ENCODE measurements at places on chromosomes 2 and 18.

- DNase-seq, result no peak
Observed at GRCh38 chr2:200247494-200247893, 59.0 kb upstream of the SPATS2L start.

GRCh38 chr2:78977661-78978145, 47.8 kb upstream of the REG3G start:
- no peak for DNase-seq

GRCh38 chr2:206801418-206802189, 36.2 kb downstream of the FASTKD2 start:
- no peak for DNase-seq

GRCh38 chr2:39114771-39115170, 6.1 kb downstream of the SOS1 start:
- DNase-seq, result no peak

DNA sequence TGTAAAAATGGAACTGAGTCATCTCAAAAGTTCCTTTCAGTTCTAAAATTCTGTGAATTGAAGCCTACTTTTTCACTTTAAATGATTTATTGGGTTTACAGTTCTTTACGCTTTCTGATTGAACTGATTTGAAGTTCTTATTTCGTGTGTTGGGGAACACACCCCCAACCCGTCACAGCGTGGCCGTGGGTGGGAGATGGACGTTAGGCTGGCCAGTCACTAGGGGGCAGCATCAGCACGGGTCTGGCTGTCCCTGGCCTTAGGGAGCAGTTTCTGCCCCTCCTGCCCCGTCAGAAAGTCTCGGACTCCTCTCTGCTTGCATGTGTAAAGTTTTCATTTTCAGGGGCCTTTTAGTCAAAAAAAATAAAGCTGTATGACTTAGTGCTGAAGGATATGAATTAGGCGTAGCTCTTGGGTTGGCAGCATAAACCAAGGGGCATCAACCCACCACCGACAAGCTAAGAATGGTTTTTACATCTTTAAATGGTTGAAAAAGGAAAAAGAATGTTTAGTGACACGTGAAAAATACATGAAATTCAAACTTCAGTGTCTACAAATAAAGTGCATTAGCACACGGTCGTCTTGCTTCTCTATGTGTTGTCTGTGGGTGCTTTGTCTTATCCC, 63.4 kb downstream of the ZCCHC2 start:
- DNase-seq, result peak; percentile 30

DNA sequence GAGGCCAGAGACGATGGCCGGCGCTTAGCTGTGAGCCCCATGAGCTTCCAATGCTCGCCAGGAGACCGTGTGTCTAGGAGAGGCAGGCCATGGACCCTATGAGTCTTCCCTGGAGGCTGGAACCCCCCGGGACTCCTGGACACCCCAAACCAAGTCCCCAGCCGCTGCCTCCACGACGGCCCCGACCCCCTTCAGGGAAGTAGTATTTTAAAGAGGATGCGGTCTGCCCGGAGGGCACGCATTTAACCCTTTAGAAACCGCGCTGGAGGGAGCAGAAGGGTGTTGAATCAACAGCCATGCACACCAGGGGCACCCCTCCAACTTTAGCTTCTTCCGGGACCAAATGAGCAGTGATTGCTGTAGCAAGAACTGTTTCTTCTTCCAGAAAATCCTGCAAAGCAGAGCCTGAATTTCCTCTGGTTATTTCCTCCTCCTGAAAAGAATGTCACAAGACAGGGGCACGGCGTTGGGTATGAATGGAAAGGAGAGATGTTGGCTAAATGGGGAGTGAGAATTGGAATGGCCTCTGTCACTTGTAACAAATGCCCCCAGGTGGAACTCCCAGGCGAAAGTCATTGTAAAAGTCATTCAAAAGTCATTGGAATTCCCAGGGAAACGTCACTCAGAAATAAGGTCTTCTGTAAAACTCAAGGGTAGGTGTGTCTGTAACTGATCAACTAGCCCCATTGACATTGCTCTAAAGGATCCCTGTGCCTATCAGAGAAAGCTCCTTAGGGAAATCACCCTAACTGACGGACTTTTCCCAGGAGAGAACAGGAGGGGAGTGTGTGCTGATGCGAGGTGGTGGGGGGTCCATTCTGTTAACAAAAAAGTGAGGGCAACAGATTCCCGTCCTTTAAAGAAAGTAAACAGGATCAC, 5.8 kb upstream of the GBX2 start:
- DNase-seq, result no peak

- DNase-seq, result no peak
Observed at GRCh38 chr2:115303-115702, 69.0 kb upstream of the FAM110C start.

- DNase-seq, result no peak
Observed at GRCh38 chr2:186641132-186641806, 51.4 kb downstream of the ITGAV start.

GRCh38 chr2:25400576-25401216, 59.0 kb upstream of the DNMT3A start:
- DNase-seq, result no peak

DNA sequence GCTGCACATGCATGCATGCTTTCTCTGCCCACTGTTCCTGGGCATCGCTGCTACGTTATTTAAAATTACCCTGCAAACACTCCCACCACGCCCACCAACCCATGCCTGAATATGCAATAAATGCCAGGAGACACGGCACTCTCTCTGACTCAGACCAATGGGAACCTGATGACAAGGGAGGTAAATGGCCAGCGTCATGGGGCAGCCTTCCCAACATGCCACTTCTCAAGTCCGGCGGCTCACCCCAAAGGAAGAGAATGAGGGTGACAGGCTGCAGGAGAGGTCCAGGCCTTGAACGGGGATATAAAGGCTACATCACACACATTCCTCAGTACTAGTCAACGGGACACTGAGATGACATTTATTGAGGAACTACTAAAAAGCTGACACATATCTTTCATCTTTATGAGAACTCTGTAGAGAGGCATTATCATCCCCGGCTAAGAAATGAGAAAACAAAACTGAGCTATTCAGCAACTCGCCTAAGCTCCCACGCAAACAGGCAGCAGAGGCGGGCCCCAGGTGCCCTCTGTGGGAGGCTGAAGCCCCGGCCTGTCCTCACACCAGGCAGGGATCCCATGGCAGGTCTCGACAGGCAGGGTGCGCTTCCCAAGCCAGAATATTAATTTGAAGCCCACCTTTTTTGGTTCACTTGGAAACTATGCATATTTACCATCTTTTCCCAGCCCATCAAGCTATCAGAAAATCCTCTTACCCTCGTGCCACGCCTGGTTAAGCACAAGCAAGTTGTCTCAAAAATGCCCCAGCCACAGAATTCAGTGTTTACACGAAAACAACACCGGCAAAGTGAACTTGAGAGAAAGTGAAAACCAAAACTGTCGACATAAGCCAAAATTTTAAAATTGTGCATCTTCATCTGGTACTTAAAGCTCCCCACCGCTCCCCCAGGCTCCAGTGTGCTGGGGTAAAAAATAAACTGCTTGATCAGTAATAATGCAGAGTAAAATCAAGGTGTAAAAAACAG, 166.3 kb downstream of the HDAC4 start:
- DNase-seq, result no peak

- no peak for DNase-seq
Observed at GRCh38 chr2:126652323-126652891, 3.6 kb upstream of the GYPC start.

DNA sequence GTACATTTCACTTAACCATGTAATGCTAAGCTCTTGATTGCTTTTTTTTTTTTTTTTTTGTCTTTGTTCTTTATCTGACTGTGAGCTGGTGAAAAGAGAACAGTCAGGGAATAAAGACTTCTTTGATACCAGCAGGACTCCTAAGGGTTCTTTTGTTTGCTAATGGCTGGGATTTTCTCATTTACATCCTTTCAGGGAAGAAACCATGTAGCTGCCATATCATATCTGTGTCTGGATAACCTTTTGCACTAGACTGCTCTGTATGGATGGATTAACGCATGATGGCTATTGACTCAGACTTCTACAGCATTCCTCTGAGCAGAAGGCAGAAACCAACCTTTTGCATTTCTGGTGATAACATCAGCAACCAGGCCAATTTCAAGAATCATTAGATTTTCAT, 504.0 kb downstream of the LRRTM4 start:
- DNase-seq, result no peak

GRCh38 chr18:74082742-74083556, 64.7 kb downstream of the FBXO15 start:
- no peak for DNase-seq

DNA sequence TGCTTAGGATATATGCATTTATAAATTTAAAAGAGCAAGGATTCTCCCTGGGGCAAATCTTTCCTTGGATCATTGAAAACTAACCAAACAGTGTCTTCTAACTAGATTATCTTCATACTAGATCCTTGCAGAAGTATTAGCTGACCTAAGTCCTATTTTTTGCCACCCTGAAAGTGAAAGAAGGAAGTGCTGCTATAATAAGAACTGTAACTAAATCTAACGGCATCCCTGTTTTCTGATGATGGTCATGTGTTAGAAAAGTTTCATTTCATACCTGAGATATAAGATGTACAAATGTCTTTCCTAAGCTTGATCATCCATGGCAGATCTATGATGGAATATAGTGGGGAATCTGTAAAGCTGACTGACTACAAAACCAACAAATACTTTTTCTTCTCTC, 102.7 kb downstream of the MAP2 start:
- no peak for DNase-seq

DNA sequence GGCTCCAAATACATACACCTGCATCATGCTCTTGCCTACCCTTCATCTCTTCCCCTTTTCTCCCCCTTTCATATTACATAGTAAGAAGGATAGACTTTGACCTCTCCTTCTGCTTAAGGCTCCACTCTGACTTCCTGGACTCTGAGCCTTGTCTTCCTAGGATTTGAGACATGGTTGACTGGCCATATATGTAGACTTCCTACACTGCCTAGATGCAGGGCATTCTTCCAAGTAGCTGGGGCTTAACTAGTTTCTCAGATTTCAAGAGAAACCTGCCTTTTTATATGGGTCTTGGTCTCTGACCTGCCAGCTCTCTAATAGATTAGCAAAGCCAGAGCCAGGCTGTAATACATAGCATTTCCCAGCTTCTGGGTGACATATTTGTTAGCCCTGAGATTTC, 35.4 kb upstream of the CYP26B1 start:
- no peak for DNase-seq

DNA sequence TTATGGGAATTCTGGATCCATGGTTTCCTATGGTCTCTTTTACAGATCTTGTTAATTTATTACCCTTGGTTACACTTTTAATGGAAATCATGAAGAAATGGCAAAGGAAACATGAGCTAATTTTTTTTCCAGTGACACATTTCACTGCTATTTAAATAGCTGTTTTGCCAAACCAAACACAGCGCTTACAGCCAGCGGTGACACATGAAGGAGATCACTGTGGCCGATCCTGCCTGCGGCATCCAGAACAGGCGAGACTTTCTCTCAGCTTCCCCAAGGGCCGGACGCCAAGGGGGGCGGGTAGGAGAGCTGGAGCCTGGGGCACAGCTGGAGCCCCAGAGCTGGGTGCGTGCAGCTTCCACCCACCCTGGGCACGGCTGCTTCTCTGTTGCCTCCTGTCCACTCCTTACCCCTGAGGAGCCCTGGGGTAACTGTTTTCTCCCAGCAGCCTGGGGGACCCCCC, 81.4 kb upstream of the PKDCC start:
- DNase-seq, result no peak

- DNase-seq, result no peak
Observed at GRCh38 chr2:9812945-9813311, 30.3 kb upstream of the TAF1B start.

GRCh38 chr2:163324677-163325076, 411.1 kb downstream of the FIGN start:
- no peak for DNase-seq
